ENCODE measurements at places on chromosomes 5 and 9.

DNA sequence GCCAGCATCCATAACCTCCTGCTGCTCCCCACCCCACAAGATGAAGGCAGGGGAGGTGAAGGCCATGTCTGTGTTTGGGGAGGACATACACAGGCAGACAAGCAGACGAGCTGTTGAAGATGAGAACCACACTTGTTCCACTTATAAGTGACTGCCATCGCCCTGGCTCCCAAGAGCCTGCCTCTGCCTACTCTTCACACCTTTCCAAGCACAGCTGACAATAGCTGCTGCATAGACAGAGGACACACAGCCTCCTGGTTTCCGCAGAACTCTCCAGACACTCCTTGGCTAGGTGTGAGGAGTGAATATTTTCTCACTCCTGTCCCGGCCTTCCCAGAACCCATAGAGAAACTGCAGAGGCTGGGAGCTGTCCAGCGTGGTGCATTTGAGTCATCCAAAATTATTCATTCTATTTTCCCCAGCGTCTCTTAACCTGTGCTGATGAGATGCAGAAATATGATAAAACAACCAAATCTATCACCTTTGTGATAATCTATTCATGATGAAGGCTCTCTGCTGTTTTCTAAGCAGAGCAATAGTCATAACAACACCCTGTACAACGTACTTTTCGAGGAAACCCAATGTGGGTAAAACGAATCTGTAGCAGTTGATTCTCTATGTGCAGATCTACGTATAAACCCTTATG lies 24.7 kb downstream of the KLF9 start:
- DNase-seq = no peak

DNA sequence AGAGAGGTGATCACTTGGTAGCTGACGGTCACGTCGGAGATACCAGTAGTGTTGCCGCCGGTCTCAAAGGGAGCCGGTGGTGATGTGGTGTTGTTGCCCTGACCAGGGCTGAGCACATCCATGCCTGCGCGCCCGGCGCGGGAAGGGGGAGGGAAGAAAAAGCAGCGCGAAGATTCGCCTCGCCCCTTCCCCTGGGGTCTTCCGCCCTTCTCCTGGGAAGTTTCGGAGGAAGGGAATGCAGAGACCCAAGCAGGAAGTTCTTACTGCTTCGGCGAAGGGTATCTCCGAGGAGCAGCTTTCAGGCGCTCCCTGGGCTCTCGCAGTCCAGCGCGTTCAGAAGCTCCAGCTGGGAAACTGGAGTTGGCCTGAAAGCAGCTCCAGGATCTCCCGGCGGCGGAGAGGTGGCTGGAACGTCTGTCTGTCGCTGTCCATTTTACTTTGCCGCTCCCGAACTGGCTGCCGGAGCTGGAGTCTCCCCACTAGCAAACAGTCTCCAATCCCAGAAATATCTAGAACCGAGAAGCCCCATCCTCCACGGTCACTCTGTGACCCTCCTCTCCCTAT lies 565 bp downstream of the HTR1A start:
- no peak for DNase-seq

DNA sequence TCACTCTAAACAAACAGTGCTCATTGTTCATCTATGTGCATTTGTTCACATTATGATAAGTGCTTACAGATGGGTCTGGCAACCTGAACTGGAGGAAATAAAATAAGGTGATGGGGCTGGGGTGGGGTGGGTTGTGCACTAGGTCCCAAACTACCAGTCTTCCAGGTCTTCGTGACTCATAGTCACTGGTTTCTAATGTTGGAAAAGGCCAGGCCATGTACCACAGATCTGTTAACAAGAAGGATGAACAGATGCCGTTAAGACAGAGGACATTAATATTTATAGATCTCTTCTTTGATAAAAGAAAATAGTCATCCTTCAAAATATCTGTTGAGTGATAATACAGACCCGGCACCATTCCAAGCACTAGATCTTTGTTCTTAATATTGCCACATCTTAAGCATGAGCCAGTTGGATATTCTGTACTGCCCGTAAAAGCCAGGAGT lies 71.4 kb upstream of the STARD4 start:
- DNase-seq = no peak

DNA sequence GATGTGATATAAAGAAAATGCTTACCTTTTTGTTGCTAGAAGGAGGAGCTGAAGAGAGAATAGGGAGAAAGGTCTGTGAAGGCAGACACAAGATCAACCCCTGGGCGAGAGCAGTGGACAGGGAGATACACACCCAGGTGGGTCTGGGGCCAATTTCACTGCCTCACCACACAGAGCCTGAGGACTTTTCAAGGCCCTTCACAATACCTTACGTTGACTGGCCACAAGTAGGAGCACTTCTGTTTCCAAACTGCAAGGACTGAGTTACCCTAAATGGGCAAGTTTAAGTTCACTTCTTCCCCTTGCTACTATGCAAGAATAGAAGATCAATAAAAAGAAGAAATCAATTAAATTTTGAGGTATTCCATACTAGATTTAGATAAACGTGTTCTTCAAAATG lies 174.5 kb upstream of the SLC12A2 start:
- no peak for DNase-seq

GRCh38 chr5:141510850-141511601 lies 22.1 kb downstream of the PCDHGC5 start:
- DNase-seq = no peak

DNA sequence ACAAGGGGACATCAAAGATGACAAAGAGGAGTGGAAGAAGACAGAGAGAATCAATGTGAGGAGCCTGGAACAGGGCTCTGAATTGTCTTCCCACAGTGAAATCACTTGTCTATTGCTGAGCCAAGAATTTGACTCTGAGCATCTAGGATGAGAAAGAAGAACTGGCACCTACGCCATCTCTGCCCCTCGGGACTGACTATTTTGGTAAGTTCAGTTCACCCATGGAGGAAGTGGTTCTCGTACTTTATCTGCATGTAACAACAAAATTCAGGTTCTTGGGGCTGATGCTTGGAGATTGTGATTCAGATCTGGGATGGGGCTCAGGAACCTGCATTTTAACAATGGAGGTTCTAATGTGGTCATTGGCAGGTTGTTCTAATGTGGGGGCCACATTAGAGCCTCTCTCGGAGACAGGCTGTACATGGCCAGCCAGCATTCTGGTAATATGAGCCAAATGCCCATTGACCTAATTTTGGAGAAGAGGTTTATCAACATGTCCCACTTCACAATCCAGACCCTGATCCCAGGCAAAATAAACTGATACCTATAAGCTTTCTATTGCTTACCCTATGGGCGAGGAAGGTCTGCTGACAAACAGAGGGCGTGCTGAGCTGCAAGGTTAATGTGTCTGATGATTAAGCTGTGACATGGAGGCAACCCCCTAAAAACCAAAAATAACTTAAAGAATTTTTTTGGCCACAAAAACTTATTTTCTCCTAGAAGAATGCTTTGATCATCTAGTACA lies 2.7 kb upstream of the IL12B start:
- DNase-seq = no peak

DNA sequence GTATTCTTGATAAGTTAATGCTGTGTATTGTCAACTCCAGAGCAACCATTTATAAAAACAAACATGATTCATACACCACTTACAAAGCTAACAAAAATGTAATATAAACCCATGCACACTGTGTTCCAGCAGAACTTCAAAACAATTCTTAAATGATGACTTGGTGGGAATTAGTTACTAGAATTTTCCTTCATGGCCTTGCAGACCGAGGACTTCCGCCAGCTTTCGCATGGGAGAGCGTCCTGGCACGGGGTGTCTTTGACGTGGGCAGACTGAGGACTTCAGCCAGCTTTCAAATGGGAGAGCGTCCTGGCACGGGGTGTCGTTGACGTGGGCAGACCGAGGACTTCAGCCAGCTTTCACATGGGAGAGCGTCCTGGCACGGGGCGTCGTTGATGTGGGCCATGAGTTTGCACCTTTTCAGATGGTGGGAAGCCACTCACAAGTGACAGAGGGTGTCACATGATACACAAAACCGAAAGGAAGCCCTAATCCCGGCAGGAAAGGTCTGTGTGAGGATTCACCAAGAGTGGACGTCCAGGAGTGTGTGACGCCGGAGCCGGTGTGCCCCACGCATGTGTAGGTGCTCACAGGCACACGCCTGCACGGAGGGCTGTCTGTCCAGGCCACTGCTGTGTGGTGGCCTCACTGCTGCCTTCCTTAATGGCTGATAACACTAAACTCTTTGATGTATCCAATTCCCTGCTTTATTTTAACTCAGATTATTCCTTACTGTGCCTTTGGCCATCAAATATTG lies 211.3 kb upstream of the IRX4 start:
- no peak for DNase-seq

GRCh38 chr5:3311433-3311832 lies 284.2 kb upstream of the IRX1 start:
- DNase-seq = no peak

DNA sequence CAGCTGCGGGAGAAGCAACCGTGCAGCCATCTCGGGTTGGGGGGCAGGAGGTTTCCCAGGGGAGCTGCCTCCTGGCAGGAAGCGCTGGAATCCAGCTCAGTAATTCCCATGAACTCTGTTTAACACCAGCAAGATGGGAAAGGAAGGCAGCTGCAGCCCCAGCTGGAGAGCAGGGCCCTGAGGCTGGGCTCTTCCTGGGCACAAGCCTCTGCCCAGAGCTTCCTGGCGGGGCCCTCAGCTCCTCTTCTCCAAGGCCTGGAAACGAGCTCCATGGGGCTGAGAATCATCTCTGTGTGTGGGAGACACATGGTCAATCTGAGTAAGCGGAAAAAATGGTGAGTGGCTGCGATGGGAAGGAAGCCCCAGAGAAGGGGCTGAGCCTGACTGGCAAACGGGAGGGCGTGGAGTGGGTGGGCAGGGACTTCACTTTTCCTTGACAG lies 6.3 kb downstream of the MRPL36 start:
- peak; percentile 67 for DNase-seq

DNA sequence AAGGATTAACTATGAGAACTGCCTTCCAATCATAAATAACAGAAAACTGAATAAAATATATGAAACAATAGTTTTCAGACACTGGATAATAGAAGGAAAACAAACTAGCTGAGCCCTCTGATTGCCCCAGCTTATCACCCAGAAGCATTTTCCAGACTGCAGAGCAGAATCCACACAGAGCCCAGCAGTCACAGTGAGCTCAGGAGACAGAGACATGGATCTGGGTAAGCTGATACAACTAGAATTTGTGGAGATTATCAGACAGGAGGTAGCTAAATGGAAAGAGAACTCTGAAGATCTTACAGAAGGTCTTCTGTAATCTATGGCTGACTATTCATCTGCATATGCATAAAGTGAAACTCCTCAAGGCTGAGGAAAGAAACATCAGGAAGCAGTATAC lies 128.8 kb downstream of the NR2F1-AS1 start:
- DNase-seq = no peak

DNA sequence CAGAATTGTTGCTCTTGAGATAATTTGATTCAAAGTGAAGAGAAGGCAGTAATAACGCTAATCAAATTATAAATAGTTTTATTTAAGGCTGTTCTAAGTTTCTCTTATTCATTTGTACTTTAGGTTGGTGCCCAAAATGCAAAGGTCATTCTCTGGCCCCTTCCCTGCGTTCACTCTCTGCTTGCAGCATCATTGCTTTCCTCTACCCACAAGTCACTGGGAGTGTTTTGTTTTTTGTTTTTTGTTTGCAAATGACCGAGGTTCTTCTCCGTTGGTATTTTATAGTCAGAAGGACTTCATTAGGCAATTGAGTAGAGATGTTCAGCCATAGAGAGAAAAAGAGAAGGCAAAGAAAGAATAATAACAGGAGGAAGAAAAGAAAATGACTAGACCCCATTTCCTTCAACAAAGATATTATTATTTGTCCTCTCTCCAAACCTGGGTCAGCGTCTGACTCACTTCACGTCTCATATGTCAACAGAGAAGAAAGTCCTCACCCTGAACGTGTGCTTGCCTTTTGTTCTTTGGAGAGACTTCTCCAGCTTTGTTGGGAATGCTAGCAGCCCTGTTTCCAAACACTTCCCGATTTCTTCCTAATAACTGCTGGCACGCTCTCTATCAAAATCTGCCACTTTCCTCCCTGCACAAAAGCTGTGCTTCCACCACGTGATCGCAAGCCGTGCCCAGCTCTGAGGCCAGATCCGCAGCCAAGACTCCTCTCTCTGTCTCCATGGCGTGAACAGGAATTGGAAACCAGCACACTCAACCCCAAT lies 119.8 kb downstream of the EBF1 start:
- no peak for DNase-seq

- DNase-seq = no peak
Measured at GRCh38 chr5:150587856-150588595, 52.4 kb upstream of the SYNPO start.

GRCh38 chr5:170380361-170380951 lies 8.7 kb downstream of the KCNMB1 start:
- DNase-seq = no peak

GRCh38 chr5:86885489-86886230 lies 267.9 kb downstream of the COX7C start:
- DNase-seq = no peak

- DNase-seq = no peak
Measured at GRCh38 chr9:99255651-99256050, 33.6 kb downstream of the SEC61B start.

GRCh38 chr5:55146080-55146479 lies 13.9 kb upstream of the GPX8 start:
- DNase-seq = no peak

GRCh38 chr5:73768-74502 lies 18.0 kb upstream of the PLEKHG4B start:
- DNase-seq = no peak

DNA sequence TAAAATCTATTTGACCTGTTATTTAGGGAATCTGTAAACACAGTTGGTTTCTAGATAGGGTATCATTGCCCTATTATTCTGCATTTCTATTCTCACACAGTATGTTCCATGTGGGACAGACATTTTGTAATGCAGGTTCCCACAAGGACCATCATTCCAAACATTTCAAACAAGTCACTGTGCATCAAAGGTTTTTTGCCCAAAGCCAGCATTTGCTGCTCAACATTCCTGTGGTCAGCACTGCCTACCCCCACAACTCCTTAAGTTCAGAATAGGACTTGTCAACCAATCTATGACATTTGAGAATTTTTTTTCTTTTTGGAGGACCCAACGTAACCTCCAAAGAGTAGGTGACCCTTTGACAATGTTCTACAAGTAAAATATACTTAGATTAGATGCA lies 95.7 kb downstream of the LPAR1 start:
- no peak for DNase-seq

GRCh38 chr9:106376689-106377088 lies 486.3 kb upstream of the ZNF462 start:
- DNase-seq = no peak

- DNase-seq = no peak
Measured at GRCh38 chr5:110823571-110823970, 84.8 kb downstream of the SLC25A46 start.

DNA sequence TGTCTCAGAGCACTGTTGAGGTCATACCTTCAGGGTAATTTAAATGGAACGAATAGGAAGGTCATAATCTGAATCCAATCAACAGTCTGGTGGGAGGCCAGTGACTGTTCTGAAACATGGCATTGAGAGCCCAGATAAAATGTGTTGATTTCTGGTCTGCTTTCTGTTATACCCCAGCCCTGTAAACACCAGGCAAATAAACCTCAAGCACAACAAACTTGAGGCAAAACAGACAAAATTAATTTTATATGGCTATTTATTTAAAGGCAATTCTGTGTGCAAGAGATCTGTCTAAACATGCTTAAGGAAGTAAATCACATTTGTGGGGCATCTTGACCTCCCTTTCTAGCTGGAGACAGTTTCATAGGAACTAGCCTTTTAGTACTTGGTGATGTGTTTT lies 140.9 kb upstream of the SPEF2 start:
- no peak for DNase-seq

- peak; percentile 79 for DNase-seq
Measured at GRCh38 chr9:96418920-96419690, 935 bp upstream of the ZNF367 start.

Data from activated CD8-positive, alpha-beta memory T cell treated with anti-CD3 and anti-CD28 coated beads, Interleukin-2, amount 50 U/mL, for 48 hours (primary cell).